SK-N-SH (cell line): ENCODE measurements at places on chromosomes 3 and 15.

GRCh38 chr3:171494457-171495109, 34.4 kb upstream of the TNIK start:
- H3K4me1 ChIP-seq, result no peaks in the 10 kb centered on the region
- H3K4me3 ChIP-seq, result no peak overlapping the region
- no peaks in the 10 kb centered on the region for H3K36me3 ChIP-seq

DNA sequence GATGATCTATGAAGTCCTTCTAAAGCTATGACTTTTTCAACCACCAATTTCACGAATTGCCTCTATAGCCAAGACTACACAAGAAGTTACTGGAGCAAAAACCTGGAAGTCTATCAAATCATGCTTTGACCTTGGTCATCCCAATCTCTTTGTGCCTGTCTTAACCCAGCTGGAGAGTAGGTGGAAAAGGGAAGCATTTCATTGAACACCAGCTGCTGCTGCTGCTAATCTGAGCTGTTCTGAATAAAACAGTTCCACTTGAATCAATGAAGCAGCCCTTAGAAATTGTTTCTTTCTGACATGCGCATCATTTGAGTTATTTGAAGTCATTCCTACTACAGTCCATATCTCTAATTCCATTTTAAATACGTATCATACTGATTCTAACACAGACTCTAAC, 7.3 kb upstream of the UBE3A start:
- no peak overlapping the region for H3K27ac ChIP-seq
- no peaks in the 10 kb centered on the region for H3K27me3 ChIP-seq
- H3K36me3 ChIP-seq, result no peaks in the 10 kb centered on the region

DNA sequence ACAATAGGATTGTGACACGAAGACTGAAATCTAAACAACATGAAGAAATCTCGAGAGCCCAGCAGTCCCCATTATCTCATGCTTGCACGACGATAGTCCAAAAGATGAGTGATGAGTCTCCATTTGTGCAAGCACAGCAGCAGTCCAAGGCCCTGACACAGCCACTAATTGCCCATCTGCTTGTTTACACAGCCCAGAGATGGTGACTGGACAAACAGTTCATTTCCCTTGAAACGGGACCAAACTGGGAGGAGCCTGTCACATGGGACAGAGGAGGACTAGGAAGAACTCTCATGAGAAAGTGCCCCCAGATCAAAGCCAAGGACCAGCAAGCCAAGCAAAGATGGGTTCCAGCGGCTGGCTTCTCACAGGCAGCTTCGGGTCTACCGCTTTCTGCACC, 121.0 kb downstream of the GREM1 start:
- no peaks in the 10 kb centered on the region for H3K27me3 ChIP-seq
- no peak overlapping the region for H3K27ac ChIP-seq
- H3K4me1 ChIP-seq, result peaks cover 8% of the 10 kb centered on the region
- DNase-seq, result no peak
- H3K4me3 ChIP-seq, result no peak overlapping the region

GRCh38 chr3:17431004-17431403, 311.4 kb downstream of the TBC1D5 start:
- no peaks in the 10 kb centered on the region for H3K36me3 ChIP-seq
- H3K4me3 ChIP-seq, result no peak overlapping the region
- DNase-seq, result peak; percentile 38
- peaks cover 8% of the 10 kb centered on the region; the same call in 1 of the 2 replicates for H3K4me1 ChIP-seq
- peak overlapping the region; percentile 47; the same call in 1 of the 2 replicates for H3K27ac ChIP-seq

DNA sequence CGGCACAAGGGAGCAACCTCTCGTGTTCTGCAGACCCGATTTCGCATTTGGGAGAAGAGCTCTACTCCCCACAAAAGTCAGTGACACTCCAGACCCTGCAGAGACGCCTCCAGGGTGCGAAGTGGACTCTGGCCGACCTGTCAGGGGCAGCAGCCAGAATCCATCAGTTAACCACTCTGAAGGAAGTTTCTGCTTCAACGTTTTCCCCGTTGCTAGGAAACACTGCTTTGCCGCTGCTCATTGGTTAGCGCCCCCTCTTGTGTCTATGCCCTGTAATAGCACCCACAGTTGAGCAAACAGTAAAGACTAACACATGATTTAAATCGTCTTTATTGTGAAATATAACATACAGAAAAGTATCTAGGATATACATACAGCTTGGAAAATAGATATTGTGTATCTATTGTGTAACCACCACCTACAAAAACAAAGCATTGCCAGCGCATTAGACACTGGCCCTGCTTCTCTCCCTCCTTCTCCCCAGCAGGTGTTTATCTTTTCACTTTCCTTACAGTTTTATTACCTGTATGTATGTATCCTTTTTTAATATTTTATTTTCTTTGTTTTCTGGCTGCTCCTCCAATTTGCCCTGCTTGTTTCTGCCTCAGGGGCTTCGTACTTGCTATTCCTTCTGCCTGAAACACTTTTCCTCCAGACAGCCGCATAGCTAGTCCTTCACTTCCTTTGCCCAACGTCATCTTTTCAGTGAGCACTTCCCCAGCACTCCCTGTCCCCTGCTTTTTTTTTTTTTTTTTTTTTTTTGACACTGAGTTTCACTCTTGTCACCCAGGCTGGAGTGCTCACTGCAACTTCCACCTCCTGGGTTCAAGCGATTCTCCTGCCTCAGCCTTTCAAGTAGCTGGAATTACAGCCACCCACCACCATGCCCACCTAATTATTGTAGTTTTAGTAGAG, 38.8 kb downstream of the TMEM40 start:
- H3K4me1 ChIP-seq, result no peaks in the 10 kb centered on the region
- peak; percentile 82 for DNase-seq
- H3K27me3 ChIP-seq, result no peaks in the 10 kb centered on the region
- no peaks in the 10 kb centered on the region for H3K36me3 ChIP-seq
